ENCODE measurements at places on chromosomes 3 and 15.
A peak's percentile ranks its signal among the peaks of the same experiment; 100 is the strongest.

DNA sequence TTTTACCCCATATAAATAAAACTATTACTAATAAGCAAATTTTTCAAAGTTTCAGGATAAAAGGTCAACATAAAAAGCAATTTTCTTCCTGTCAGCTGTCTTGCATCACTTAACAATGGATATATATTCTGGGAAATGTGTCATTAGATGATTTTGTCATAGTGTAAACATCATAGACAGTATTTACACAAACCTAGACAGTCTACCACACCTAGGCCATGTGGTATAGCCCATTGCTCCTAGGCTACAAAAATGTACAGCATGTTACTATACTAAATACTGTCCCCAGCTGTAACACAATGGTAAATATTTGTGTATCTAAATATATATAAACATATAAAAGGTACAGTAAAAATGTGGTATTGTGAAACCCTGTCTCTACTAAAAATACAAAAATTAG is 156.7 kb downstream of the ANO10 start:
- DNase-seq, result no peak

GRCh38 chr3:129305592-129306091 is 27.0 kb downstream of the HMCES start:
- no peak for DNase-seq

DNA sequence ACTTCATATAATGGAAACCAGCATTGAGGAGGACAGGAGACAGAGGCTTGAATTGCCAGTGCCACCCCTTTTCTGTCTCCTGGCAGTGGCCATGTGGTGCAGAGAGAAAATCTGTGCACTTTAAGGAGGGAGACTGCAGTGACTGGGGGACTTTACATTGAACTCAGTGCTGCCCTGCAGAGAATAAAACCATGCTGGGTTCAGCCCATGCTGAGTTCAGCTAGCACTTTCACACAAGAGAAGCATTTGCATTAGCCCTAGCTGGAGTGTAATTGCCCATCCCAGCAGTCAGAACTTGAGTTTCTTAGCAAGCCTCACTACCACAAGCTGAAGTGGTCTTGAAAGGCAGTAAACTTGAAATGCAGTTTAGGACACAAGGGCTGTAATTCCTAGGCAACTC is 677.5 kb downstream of the ZPLD1 start:
- no peak for DNase-seq

- DNase-seq, result no peak
These were observed 230.8 kb downstream of the EBLN2 start for GRCh38 chr3:73292220-73292619.

DNA sequence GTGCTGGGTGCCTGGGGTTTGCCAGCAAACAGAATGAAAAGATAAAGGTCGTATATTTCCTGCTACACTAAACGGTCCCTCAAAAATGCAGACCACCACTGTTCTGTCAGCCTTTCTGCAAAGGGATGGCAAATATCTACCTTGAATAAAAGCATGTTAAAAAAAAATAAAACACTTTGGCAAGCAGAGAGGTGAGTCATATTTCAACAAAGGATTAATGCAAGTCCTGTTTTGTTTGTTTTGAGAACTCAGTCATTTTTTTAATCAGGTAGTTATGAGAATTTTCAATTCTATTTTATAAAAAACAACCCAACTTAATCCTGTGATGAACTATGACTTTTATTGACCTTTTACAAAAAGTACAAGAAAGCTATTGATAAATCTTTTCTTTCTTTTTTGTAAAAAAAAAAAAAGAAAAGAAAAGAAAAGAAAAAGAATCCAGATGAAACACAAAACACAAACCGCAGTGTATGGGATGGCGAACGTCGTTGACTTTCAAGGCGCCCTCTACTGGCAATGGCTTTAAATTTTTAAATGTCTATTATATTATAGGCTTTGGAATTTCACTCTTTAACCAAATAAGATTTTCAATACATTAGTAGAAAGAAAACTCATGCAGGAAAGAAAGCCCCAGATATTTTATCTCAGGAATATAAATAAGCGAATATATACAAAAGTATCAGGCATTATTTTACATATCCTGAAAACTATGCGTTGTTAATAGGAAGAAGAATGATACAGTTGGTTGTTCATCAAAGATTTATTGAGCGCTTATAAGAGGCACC is 87.8 kb downstream of the NCEH1 start:
- DNase-seq, result no peak

DNA sequence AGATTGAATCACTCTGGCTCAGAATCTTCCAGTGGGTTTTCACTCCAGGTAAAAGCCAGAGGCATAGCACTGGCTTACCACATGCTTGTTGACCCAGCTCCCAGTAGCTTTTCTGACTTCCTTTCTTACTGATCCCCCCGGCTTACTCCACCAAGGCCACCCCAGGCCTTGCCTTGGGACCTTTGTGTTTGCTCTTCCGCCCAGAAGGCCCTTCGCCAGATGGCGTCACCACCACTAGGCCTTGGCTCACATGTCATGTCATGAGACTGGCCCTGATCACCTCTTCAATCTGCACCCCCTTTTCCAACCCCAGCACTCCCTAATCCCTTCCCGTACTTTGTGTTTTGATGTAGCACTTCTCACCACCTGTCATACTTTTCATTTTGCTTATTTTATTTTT is 98.5 kb upstream of the UMPS start:
- no peak for DNase-seq

DNA sequence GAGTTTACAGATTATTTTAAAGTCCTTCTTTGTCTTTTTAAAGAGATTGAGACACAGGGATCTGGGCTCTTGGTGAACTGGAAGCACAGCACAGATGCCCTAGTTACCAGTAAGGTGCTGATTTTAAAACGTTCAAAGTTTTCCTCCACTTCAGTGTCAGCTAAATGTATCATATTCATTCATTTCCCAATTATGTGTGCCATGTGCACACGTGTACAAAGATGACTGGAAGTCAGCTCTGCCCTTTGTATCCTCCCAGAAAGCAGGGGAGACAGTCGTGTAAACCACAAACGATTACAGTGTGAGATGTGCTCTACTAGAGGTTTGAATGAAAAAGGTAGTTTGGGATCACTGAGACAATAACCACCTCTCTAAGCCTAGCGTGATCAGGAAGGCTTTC is 730 bp downstream of the ZKSCAN7 start:
- DNase-seq, result no peak

DNA sequence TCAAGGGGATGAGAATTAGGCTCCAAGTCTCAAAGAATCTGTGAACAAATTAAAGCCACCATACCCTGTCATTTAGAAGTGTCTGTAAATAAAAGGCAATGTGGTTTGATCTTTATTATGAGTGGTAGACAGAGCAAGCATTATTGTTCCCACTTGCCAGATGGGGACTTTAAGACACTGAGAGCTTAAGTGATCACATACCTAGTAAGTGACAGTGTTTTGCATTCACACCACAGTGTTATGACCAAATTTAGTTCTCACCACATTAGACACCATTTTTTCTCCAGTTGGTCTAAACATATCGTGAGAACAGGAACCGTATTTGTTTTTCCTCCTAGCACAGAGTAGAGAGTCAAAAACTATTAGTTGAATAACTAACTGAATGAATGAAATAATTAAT is 13.2 kb upstream of the ZBED2 start:
- DNase-seq, result no peak

DNA sequence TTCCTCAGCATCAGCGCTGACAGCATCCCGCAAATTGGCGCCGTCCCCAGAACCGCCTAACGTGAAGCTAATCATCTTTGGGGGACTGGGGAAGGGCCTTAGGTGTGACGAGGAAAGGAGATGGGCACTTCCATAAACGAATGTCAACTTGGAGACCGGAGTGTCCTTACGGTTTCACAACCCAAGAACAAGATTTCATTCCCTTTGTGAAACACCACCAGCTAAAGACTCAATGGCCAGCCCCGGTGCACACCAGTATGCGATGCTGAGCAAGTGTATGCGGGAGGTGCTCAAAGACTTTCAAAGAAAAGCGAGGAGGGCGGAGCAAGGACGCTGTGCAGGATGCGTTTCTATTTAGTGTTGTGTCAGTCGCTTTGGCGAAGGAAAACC is 759 bp upstream of the TTBK2 start:
- DNase-seq, result peak; percentile 6

GRCh38 chr3:70564552-70564951 is 252.1 kb upstream of the MDFIC2 start:
- DNase-seq, result no peak

GRCh38 chr3:25843332-25843731 is 53.4 kb downstream of the OXSM start:
- no peak for DNase-seq

DNA sequence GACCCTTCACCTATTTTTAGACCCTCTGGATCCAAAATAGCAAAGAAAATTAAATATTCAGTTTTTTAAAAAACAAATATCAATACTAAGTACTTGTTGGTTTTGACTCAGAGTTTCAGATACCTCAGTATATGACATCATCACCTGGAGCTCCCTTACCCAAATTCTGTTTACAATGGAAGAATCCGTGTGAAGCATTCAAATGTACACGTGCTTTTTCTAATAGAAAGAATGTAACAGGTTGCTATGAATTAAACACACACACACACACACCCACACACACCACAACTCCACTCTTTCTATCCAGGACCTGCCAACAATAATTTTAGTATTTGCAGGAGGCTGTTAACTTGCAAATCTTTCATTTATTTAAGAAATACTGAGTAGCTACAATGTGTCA is 221.8 kb downstream of the THRB start:
- DNase-seq, result no peak

- no peak for DNase-seq
These were observed 11.1 kb downstream of the ADAMTS17 start for GRCh38 chr15:100330629-100331215.

DNA sequence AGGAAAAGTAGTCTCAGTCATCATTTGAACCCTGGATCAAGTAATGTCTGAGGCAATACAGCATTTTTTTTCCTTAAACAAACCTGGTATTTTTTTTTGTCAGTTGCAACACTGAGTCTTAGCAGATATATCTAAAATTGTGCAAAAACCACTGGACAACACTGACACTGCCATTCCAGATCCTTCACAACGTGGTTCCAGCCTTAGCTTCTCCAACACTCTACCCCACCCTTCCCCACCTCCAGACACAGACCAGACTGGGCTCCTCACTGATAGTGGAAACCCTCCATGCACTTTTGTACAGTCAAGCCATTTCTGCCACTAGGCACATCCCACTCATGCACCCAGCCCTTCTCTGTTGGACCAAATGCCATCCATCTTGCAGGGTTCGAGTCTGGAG is 199.6 kb upstream of the CTNNB1 start:
- no peak for DNase-seq

DNA sequence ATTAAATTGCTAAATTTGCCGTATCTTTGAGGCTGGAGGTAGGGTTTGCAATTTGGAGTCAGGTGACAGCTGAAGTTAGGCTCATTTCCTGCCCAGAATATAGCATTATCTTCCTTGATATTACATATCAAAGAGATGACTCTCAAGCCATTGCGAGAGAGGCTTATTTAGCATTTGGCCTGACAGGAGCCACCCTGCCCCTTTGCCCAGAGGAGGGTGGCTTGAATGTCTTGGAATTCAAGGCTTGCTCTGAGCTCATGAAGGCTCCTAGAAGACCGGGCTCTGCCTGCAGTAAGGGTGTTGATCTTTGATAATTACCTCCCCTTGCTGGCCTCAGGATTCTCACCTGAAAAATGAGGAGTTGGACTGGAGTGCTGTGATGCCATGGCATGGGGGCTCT is 251.4 kb upstream of the C2CD4B start:
- no peak for DNase-seq

GRCh38 chr3:50333744-50334328 is 5.8 kb upstream of the TUSC2 start:
- DNase-seq, result no peak

DNA sequence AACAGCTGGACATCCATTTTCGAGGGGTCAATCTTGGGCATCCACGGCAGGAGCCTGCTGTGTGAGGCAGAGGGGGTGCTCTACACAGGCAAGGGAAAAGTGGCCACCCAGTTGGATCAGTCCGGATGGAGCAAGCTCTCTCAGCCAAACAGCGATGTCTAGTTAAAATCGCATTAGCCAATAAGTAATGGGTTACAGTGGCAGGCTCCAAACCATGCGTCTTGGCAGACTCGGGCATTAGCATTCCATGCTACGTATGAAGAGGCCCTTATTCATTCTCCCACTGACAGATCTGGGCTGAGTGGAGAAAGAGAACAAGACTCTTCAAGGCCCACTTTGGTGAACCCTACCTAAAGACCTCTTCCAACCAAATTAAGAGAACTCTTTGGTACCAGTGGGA is 49.3 kb downstream of the CCNB2 start:
- no peak for DNase-seq

All from stimulated activated CD4-positive, alpha-beta T cell treated with anti-CD3 and anti-CD28 coated beads, Interleukin-1b, Interleukin-23, amount 100 ng/mL, for 1 hour (primary cell).